ENCODE measurements at places on chromosomes 3 and 15.

DNA sequence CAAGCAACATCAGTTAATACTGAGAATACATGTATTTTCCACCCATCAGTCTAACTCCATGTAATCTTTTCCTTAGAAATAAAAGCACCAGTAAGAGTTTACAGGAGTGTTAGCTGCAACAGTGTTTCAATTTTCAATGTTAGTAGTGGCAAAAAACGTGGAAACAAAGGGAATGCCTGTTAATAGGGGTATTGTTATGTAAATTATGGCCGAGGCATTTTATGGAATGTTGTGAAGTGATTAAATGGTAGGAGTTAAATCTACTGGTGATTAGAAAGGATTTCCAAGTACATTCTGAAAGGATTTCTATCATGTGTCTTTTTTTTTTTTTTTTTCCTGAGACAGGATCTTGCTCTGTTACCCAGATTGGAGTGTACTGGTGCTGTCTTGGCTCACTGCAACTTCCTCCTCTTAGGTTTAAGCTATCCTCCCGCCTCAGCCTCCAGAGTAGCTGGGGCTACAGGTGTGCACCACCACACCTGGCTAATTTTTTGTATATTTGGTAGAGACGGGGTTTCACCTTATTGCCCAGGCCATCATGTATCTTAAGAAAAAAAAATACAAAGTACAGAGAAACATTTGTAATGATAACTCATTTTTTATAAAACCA lies 6.6 kb downstream of the ATP6V1A start:
- DNase-seq, result no peak

GRCh38 chr3:179973931-179974361 lies 62.8 kb downstream of the PEX5L start:
- no peak for DNase-seq

DNA sequence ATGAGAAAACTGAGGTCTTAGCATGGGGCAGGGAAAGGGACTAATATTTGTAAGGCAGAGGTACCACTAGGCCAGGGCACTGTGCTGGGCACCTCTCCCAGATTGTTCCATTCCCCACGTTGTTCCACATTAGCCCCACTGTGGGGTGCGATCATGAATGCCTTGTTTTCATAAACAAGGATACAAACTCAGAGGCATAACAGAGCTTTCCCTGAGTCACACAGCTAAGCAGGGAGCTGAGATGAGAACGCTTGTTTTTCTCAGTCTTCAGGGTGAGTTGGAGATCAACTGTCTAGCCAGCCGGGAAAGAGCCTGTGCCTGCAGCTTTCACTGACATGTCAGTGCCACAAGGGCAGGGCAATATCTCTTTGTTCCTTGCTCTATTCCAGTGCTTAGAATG lies 47.9 kb upstream of the ITGA11 start:
- DNase-seq, result no peak

GRCh38 chr3:161319867-161320266 lies 51.5 kb downstream of the SPTSSB start:
- no peak for DNase-seq

DNA sequence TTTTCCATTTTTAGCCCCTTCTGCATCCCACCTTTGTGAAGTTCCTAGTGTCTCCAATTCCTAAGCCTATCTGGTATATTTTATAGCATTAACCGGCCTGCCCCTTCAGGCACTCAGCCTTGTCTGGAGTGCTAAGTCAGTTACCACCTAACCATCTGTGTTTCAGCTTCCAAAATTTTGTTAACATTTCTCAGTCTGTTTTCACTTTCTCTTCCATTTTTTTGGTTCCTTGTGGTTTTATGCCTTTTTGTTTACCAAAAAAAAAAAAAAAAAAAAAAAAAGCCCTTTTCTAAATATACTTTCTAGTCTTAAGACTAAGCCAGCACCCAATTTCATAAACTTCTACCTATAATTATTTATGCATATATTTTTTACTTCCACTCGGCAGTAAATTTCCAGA lies 92.4 kb downstream of the CSNK1G1 start:
- no peak for DNase-seq

GRCh38 chr15:38378161-38378560 lies 75.8 kb upstream of the FAM98B start:
- no peak for DNase-seq

GRCh38 chr3:89155811-89156210 lies 48.4 kb downstream of the EPHA3 start:
- no peak for DNase-seq

All from activated naive CD8-positive, alpha-beta T cell treated with anti-CD3 and anti-CD28 coated beads, Interleukin-2, amount 50 U/mL, for 24 hours (primary cell).